ENCODE measurements at places on chromosomes 7 and 10.

GRCh38 chr7:103532955-103533354 is 86.9 kb upstream of the SLC26A5 start:
- no peak for DNase-seq

- no peak for DNase-seq
Observed at GRCh38 chr7:35647171-35647574, 47.8 kb downstream of the HERPUD2 start.

GRCh38 chr10:116748041-116748440 is 5.7 kb upstream of the HSPA12A start:
- no peak for DNase-seq

DNA sequence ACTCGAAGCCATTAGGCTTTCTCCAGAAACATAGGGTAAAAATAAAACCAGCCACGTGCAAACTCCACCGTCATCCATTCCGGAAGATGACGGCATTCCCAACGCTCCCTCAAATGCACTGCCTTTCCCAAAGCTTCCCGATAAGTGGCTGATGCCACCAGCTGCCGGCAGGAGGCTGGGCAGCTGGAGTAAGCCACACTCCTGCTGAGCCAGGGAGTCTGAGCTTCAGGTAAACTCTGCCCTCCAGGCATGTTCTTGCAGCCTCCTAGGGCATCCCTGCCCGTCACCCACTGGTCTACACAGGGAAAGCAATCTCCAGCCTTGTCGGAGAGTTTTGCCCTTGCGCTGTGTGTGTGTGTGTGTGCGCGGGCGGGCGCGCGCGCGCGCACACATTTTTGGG is 40.5 kb upstream of the TMEM273 start:
- no peak for DNase-seq

GRCh38 chr10:38102880-38103279 is 8.7 kb downstream of the ZNF37A start:
- DNase-seq = no peak

- no peak for DNase-seq
Observed at GRCh38 chr10:28684986-28685580, 7.8 kb downstream of the BAMBI start.

DNA sequence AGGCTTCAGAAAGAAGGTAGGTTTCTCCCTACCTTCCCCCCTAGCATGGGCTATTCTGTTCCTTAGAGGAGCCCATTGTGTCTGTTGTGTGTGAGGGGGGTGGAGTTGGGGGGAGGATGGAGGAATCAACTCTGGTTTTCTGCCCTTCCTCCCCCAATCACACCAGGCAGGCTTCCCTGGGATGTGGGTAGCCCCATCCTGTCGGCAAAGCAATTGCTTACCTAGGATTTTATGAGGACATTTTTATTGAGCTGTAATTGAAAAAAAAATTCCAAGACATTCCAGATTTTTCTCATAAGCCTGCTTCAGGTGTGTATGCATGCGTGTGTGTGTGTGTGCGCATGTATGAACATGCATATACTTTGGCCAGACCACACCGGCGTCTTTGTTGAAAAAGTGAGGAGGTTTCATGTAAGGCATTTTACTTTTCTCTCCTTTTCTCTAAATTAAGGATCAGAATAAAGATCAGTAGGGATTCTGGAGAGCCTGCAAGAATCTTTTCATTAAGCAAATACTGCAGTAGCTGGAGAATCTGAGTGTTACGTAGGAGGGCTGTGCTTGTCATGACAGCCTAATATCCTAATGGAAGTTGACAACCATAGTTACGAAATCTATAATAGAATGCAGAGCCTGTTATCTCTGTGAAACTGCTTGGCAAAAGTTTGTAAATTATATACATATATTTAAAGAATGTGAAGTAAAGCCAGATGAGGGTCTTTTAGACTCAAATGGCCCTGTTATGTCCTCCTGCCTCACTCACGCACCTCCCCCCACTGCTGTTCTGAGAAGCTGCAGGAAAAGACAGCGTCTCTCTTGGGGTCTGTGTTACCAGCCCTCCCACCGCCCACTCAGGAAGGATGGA is 27.3 kb upstream of the SAMD8 start:
- DNase-seq = no peak

- DNase-seq = no peak
Observed at GRCh38 chr7:93938293-93938692, 16.8 kb downstream of the GNG11 start.

- no peak for DNase-seq
Observed at GRCh38 chr10:8042721-8043568, 11.5 kb upstream of the GATA3 start.

Data from NCI-H226 (cell line).